ENCODE measurements at places on chromosomes 2 and 18.

DNA sequence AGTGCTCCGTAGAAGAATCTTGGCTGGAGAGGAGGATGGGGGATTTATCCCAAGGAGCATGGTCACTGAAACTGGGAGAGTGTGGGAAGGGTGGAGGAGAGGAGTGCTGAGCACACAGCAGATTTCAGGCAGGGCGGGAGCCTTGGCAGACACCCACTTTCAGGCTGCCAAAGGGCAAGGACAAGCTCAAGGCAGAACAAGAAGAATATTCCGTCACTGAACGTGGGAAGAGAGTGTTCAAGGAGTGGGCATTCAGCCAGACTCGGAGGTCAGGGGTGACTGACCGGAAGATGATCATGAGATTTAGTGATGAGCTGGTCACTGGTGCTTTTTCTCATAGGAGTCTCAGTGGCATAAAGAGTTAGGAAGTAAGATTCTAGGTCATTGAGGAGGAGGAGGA lies 136.2 kb upstream of the RASGRP3 start:
- no peak for DNase-seq

DNA sequence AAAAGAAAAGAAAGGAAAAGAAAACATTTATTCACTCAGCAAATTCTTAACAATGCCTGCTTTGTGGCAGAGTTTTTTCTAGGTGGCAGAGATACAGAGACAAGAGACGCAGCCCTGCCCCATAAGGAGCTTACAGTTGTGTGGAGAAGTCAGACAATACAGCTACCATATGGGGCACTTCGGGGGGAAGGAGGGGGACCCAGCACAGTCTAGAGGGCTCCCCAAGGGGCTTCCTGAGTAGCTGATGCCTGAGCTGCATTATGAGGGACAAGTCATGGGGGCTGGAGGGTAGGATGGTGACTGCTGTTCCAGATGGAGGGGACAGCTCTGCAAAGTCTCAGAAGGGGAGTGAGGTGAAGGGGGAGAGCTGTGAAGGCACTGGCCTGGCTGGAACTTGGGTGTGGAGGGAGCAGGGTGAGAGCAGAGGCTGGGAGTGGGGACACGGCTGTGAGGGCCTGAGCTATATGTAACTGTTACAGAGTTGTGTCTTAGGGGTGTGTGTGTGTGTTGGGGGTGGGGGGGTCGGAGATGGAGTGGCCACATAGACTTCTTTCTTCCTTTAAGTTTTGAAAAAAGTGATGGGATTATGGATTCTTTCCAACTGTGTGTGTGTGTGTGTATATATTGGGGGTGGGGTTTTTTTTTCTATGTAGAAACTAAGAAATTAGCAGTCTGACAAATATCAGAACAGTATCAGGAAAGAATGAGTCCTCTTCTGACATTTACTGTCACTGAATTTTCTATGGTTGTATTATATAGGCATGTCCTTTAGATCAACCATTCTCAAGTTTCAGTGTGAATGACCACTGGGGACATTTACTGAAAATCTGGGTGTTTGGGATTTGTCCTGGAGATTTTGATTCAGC lies 66.0 kb upstream of the HAAO start:
- DNase-seq, result no peak

GRCh38 chr2:58535990-58536389 lies 294.9 kb upstream of the FANCL start:
- no peak for DNase-seq

- no peak for DNase-seq
Measured at GRCh38 chr18:12990641-12990966, 558 bp upstream of the CEP192 start.

DNA sequence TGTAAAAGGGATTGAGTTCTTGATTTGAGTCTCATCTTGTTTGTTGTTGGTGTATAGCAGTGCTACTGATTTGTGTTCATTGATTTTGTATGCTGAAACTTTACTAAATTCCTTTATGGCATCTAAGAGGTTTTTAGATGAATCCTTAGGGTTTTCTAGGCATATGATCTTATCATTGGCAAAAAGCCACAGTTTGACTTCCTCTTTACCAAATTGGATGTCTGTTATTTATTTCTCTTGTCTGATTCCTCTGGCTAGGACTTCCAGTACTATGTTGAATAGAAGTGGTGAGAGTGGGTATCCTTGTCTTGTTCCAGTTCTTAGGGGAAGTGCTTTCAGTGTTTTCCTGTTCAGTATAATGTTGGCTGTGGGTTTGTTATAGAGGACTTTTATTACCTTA lies 4.8 kb downstream of the ANKAR start:
- DNase-seq, result no peak

GRCh38 chr2:43183743-43184142 lies 42.7 kb downstream of the ZFP36L2 start:
- DNase-seq, result no peak

GRCh38 chr2:237695201-237695780 lies 67.9 kb downstream of the LRRFIP1 start:
- DNase-seq, result no peak

DNA sequence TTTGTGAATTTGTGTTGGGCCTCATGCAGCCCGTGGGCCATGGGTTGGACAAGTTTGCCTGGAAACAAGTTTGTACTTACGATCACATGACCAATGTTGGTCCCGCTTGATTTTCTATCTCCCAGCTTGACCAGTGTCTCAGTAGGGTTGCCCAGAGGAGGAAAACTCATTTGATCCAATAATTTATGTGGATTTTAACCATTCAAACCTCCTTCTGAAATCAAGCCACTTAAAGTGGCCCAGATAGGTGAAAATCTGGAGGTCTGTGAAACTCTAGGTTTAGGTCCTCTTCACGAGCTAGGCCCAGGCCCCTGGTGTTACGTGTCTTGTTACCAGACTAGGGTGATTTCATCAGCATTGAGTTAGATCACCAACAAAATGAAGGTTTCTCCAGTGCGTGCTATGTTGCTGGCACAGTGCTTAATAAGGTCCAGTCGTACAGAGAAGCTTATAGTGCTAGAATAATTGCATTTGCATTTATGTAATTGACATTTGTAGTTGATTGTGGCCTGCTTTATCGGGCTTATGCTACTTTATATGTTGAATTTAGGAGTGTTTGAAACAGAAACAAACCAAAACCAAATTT lies 4.4 kb downstream of the ACTR2 start:
- no peak for DNase-seq

DNA sequence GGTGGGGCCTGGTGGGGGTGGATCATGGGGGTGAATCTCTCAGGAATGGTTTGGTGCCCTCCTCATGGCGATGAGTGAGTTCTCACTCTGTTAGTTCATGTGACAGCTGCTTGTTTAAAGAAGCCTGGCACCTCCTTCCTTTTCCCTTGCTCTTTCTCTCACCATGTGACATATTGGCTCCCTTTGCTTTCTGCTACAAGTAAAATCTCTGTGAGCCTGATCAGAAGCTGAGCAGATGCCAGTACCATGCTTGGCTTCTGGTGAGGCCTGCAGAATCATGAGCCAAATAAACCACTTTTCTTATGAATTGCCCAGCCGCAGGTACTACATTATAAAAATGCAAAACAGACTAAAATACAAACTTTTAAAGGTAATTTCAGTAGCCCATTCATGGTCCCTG lies 73.4 kb upstream of the TEX51 start:
- no peak for DNase-seq

DNA sequence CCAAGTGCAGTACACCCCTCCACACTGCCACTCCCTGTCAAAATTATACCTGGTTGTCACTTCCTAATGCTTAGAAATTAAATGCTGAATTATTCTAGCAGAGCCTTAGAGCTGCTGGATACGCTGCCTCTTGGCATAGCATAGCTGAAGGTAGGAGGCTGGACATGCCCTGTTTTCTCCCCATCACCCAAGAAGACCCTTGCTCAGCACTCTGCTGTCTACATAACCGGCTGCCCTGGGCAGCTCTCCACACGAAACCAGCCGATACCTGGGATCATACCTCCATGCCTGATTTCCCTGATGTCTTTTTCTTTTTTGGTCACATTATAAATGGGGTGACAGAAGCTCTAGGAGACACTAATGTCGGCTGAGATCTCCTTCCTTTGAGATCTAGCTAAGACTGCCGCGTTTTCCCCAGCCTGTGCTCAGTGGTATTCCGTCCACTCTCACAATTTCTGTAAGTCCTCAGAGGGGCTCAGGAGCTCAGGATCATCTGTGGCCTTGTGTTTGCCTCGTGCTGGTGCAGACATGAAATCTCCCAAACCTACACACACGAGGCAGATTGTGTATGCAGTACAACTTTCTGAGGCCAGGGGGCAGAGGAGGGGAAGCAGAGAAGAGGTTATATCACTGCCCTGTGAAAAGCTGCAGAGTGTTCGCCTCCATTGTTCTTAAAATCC lies 13.5 kb upstream of the ZAP70 start:
- DNase-seq, result no peak

Measured in GM12891 (cell line).